ENCODE measurements at places on chromosomes 4 and X. TPM values are rescaled to one million over a fixed set of nuclear protein-coding genes. Genes with fewer than 3 reads are reported as not detected.

Gene DMD
- total RNA-seq, result 179 TPM

Gene SUPT20HL2
- not detected for total RNA-seq

Gene ETDB
- not detected for total RNA-seq

Gene TREX2
- total RNA-seq, result 1.3 TPM

Gene RTL9
- 0.82 TPM for total RNA-seq

Gene PTCHD1
- total RNA-seq, result 10.6 TPM

Gene STK32B
- total RNA-seq, result 19.1 TPM

Gene POU3F4
- 6.8 TPM for total RNA-seq

Gene FGFR3
- total RNA-seq, result 6.5 TPM

Gene COX7B2
- not detected for total RNA-seq

Gene SPANXA2
- not detected for total RNA-seq

Gene IL13RA2
- total RNA-seq, result 1.5 TPM

Gene NAP1L3
- 61.4 TPM for total RNA-seq

Gene DNAAF6
- total RNA-seq, result 0.18 TPM

Gene GRPR
- total RNA-seq, result 0.36 TPM

Gene RHOXF1
- not detected for total RNA-seq

Gene NPNT
- 2.0 TPM for total RNA-seq

Gene CENPI
- 14.4 TPM for total RNA-seq

Gene GNRHR
- not detected for total RNA-seq

Gene FGG
- total RNA-seq, result 0.64 TPM

Gene CCNB3
- 0.82 TPM for total RNA-seq

Gene CLIC2
- total RNA-seq, result 3.1 TPM

Gene RHOXF2B
- not detected for total RNA-seq

Gene F9
- not detected for total RNA-seq

Gene TDO2
- not detected for total RNA-seq

Gene CXCL8
- total RNA-seq, result 2.0 TPM

Gene CASP6
- total RNA-seq, result 15.4 TPM

Gene ZNF182
- total RNA-seq, result 6.5 TPM
